GM23248 (cell line): ENCODE measurements at places on chromosomes 16 and 17. TPM values are rescaled to one million over a fixed set of nuclear protein-coding genes. Genes with fewer than 3 reads are reported as not detected.

DNA sequence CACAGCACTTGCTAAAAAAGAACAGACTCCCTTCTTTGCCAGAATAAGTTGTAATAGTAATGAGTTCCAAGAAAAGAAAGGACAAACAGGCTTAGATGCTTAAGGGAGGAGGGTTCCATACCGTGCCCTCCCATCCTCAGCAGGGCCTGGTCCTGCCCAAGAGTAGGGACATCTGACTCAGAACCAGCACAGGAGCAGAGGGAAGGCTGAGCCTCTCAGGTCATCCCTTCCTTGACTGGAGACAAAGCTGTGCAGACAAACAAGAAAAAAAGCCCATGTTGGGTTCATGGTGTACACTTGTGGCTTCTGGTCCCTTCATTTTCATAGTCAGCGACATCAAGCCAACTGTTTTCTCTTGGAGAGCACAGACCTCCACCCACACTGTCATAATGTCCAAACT is 44.2 kb upstream of the NDRG4 start:
- DNase-seq, result no peak

Gene SPNS2
- 0.29 TPM in 1 of 2 replicates, not detected in the other for polyA plus RNA-seq

DNA sequence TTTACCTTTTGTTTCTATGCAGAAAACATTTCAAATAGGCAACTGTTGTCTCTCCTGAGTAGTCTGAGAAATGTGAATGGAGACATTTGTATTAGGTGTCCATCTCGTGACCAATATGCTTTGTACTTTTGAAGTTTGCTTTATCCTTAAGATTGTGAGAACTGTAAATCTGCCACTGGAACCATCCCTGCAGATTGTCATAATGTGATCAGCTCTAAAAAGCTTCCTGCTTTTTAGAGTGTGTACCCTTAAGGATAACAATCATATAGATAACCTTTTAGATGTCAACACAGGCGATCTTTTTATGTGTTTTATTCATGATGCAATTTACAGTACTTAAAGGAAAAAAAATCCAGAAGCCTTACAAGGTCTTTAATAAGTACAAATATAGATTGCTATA is 63.5 kb downstream of the PRKCA start:
- DNase-seq, result no peak

- peak; percentile 82 for DNase-seq
Observed at GRCh38 chr16:29824589-29825144, 4.4 kb downstream of the MVP start.

DNA sequence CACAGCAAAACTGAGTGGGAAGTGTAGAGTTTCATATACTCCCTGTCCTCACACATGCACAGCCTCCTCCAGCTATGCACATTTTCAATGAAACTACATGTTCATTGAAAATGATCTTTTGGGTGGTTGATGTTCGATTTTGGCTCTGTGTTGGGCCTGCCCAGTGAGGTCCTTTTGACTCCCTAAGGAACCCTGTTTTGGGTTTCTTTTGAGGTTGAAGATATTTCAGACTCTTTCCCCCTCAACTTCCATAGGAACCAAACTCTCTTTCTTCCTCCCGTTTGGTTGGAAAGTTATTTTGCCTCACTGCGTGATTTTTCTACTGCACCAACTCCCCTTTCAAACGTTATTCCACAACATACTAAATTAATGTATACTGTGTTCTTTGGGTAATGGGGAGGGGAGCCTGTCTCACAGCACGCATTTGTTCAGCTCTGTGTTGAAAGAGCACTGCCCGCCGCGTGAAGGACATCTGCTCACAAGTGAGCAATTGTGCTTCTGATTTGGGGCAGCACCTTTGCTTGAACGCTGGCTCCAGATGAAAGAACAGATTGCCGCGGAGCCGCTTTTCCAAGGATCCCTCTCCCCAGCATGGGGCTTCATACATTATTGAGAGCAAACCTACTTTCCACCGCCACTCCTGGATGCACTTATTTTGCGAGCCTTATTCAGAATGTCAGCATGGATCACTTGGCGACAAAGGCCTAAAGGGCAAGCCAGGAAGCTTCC is 385.9 kb downstream of the WWOX start:
- no peak for DNase-seq

DNA sequence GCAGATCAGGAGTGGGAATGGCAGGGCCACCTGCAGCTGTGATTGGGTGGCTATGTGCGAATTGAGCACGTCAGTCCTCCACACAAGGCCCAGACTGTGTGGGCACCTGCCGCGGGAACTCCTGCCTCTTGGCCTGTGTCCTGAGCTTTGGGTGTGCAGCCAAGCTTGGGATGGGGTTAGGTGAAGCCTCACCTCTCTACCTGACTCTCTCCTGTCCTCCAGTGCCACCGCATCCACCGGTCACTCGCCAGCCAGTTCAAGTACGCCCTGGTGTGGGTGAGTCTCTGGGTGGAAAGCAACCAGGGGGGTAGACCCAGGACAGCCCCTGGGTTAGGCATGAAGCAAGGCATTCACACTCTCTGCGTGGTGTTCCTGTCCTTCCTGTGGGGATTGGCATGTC is 2.3 kb upstream of the MYO15A start:
- no peak for DNase-seq

Gene ZP2
- not detected in 2 replicates for polyA plus RNA-seq

DNA sequence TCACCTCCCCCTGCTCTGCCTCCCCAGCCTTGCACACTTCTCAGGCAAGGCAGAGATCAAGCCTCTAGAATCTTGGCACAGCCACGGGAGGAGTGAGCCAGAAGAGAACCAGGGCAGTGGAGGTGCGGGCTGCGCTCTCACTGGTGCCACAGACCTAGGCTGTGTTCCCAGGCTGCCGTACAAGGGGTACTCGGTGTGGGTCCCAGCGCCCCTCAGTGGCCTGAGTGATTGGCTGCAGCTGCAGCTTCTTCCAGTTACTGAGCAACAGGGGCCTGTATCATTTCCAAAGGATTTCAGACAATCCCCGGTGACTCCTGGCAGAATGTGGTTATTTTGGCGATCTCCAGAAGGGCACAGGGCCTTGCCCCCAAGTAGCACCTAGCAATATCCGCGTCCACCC is 1852.1 kb downstream of the TP53TG3F start:
- DNase-seq, result no peak

Gene SYT17
- not detected in 2 replicates for polyA plus RNA-seq

Gene KRTAP17-1
- not detected in 2 replicates for polyA plus RNA-seq

DNA sequence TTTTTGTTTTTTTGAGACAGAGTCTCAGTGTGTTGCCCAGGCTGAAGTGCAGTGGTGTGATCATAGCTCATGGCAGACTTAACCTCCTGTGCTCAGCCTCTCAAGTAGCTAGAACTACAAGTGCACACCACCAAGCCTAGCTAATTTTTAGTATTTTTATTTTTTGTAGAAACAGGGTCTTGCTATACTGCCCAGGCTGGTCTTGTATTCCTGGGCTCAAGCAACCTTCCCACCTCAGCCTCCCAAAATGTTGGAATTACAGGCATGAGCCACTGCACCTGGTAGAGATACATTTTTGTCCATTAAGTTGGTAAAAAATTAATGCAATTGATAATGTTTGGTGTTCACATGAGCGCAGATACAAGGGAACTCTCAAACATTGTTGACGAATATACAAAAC is 22.2 kb upstream of the SRCIN1 start:
- DNase-seq, result no peak

GRCh38 chr17:46264456-46265198 is 30.3 kb upstream of the LRRC37A start:
- peak; percentile 81 for DNase-seq

DNA sequence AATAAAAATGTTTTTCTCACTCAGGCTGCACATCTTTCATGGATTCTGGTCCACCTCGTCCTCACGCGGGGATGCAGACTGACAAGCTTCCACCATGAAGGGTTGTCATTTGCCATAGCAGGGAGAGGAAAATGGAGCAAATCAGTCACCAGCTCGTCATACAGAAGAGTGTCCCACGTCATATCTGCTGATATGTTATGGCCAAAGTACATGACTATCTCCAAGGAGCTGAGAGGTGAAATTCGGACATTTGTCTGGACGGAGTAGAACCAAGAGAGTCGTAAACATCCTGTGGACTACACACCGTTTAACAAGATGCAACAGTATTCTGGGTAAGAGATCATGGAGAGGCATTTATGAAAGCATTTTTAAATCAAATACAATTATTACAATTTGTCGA is 75.3 kb upstream of the MYOCD start:
- DNase-seq, result no peak

Gene ZPBP2
- polyA plus RNA-seq, result not detected in 2 replicates

- peak; percentile 81 for DNase-seq
Observed at GRCh38 chr16:71882505-71883167, 1.3 kb downstream of the ZNF821 start.

DNA sequence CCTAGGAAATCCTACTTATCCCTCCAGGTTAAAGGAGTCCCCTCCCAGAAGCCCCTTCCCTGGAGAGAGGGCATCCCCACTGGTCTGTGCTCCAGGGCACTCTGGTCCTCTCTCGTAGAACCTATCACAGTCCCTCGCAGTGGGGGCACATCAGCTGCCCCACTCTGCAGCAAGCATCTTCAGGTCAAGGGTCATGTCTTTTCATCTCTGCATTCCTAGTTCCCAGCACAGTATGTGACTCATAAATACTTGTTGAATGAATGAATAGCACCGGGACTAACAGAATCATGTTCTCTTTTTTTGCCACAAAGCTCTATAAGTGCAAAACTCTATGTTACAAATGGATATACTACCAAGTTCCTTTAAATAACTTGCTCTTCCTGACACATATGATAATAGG is 36.0 kb downstream of the RNF157 start:
- peak; percentile 79 for DNase-seq

- DNase-seq, result no peak
Observed at GRCh38 chr17:9424071-9424640, 151.5 kb downstream of the STX8 start.

- peak; percentile 56 for DNase-seq
Observed at GRCh38 chr17:17749921-17750320, 68.7 kb downstream of the RAI1 start.
